ENCODE measurements at places on chromosomes 1 and 21. TPM values are rescaled to one million over a fixed set of nuclear protein-coding genes. Genes with fewer than 3 reads are reported as not detected.

Gene F5
- total RNA-seq: 1.2 TPM

DNA sequence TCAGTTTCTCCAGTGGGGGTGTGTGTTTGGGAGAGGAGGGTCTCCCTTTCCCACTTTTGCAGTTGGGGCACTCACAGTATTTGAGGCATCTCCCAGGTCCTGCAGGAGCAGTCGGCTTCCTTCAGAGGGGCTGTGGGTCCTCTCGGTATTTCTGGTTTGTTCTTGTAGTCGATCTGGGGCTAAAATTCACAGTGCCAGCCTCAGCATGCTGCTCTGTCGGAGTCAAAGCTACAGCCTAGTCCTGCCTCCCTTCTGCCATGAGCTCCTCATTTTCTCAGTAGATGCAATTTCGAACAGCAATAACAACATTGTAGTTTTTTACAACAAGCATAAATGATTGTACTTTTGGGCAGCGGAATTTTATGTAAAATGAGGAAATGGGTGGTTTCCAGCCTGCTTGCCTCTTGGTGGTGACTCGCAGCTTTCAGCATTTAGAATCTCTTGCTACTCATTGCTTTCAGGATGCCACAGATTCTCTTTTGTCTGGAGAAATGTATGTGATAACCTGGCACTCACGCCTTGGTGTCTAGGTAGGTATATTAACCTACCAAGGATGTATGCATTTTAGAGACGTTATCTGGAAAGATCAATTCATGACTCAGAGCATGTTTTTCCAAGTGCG is 82.4 kb upstream of the C21orf91 start:
- DNase-seq: no peak

- peak; percentile 87 for DNase-seq
Measured at GRCh38 chr1:6962996-6963911, 178.0 kb downstream of the CAMTA1 start.

Gene OR14K1
- total RNA-seq: not detected

Gene LORICRIN
- total RNA-seq: not detected

DNA sequence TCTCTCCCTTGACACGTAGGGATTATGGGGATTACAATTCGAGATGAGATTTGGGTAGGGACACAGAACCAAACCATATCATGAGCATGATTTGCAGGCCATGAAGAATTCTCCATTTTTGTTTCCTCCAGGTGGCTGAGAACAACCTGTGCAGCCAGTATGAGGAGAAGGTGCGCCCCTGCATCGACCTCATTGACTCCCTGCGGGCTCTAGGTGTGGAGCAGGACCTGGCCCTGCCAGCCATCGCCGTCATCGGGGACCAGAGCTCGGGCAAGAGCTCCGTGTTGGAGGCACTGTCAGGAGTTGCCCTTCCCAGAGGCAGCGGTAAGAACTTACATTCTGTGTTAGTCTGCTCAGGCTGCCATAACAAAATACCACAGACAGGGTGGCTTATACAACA is 9.7 kb downstream of the MX1 start:
- no peak for DNase-seq

GRCh38 chr21:37939251-37939650 is 23.0 kb upstream of the KCNJ6 start:
- DNase-seq: peak; percentile 30

Gene SYCP1
- not detected for total RNA-seq

DNA sequence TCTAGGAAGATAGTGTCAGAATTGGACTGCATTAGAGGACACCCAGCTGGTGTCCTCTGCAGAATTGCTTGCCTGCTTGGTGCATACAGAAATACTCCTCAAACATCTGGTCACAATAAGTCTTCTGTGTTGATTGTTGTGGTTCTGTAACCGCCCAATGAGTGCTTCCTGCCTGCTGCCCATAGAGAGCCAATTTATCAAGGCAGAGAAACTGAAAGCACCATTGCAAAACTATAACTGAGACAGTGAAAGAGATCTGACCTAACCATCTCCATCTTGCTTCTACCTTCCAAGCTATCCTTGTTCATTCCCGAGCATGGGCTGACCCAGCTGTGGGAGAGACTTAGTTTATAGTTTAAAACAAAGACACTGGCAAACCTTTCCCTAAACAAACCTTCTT is 462.4 kb upstream of the RGS18 start:
- DNase-seq: no peak

Gene CLCA1
- 970 TPM for total RNA-seq

- DNase-seq: no peak
Measured at GRCh38 chr1:11500881-11501280, 21.9 kb downstream of the DISP3 start.

- no peak for DNase-seq
Measured at GRCh38 chr1:10989095-10989494, 23.4 kb upstream of the TARDBP start.

Gene CR1
- 0.76 TPM for total RNA-seq

- no peak for DNase-seq
Measured at GRCh38 chr1:98704474-98704873, 43.0 kb downstream of the SNX7 start.

DNA sequence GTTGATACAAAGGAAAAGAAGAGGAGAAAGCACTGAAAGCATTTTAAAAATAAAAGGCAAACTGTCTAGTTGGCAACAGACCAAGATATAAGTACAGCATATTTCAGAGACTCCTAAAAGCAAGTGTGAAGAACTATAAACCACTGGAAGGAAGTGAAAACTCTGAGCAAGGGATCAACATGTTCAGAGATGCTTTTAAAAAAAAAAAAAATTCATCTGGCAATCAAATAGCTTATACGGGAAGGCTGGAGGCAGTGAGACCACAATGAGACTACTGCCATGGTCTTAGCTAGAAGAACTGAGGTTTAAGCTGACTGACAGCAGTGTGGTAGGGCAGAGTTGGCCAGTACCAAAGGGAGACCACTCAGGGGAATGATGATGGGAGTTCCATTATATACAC is 124.3 kb downstream of the VAV3 start:
- no peak for DNase-seq

Gene TFF2
- 0.98 TPM for total RNA-seq

- no peak for DNase-seq
Measured at GRCh38 chr1:64171797-64172281, 31.6 kb upstream of the UBE2U start.

GRCh38 chr1:175131095-175131494 is 61.5 kb downstream of the KIAA0040 start:
- DNase-seq: no peak

DNA sequence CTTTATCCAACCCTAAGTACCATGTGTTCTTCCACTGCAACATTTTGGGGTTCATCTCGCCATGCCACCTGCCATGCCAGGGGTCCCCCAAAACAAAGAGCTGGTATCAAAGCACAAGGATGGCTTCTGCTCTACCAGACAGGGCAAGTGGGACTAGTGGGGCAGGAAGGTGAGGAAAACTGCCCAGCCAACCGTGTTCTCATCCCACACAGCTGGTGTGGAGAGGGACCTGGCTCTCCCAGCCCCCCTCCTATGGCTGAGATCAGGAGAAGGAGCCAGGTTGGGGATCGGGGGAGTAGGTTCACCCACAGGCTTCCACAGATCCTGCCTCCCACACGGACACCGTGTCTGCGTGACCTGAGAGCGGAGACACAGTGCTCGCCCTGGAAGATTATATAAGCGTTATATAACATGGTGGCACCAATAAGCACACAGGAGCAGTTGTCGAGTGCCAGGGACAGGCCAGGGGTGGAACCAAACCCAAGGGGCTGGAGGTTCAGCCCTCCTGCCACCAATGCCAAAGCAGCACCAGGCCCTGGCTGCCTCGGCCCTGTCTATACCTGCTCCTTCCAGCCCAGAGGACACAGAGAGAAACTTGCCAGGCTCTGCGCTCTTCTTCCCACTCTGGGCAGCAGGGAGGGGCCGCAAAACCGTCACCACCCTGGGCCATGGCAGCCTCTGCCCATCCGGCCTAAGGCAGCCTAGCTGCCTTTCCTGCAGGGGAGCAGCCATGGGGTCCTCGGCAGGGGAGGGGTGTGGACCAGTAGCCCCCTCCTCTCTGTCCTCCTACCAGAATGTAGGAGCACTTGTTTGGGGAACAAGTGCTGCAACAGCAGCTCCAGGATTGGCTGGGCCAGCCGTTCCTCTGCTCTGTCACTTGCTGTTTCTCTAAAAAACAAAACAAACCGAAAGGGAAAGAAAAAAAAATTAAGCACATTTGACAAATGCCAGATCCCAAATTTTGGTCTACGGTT is 43.5 kb downstream of the CD34 start:
- DNase-seq: peak; percentile 43

Gene FAM3B
- 1.2 TPM for total RNA-seq

DNA sequence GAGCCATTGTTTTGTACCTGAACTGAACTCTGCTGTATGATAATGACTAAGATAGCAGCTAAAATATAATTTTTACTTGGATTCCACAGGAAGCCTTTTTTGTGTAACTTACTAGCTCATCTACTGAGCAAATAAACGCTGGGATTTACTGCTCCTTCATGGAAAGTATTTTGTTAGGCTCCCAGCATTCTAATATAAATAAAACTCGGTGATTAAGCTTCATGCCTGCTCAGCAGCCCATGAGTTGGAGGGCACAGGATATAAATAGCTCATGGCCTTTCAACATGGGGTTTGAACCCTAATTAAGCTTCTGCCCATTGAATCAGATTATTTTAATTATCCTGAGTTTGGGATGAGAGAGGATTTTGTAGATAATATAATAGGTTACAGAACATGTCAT is 180.0 kb downstream of the PCP4 start:
- DNase-seq: no peak

DNA sequence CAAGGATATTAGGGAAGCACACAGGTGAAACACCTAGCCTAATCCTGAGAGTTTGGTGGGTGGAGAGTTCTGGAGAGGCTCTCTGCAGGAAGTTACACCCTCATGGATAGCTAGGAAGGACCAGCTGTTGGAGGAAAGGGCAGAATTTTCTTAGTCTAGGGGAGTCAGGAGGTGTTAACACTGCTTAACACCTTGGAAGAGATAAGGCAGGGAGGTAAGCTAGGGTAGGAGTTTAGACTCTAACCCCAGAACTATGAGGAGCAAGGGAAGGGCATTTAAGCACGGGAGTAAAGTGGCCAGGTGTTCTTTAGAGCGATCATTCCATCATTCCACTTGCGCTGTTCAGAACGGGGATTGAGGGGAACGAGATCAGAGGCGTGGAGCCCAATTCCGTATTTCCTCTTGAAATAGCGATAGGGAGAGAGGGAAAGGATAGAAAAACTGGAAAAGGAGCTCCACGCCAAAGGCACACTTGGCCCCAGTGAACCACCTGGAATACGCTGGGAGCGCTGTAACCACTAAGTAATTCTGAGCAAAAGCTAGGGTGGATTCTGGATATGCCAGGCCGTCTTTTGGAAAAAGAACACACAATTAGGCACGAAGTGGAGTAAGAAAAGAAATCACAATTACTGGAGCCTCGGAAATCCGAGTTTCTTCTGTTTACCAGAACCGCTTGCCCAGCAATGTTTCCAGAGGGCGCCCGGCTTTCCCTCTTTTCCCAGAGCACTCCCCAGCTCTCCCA is 1.5 kb upstream of the GPR137B start:
- DNase-seq: no peak

DNA sequence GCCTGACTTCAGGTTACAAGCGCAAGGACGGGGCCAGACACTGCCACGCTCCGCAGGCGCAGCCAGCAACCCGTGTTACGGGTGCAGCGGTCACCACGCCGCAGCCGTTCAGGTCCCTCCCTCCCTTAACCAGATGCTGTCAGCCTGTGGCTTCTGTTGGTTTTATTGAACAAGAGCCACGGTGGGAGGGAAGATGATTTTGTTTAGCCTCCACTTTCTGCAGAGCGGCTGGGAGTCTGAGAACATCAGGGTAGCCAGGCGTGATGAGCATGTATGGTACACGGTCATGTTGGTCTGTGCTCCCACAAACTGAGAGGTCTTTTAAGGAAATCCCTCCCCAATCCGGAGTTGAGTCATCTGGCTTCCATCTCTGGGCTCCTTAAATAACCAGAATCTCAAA is 18.5 kb upstream of the ADARB1 start:
- DNase-seq: no peak

GRCh38 chr1:234746798-234747196 is 136.8 kb upstream of the IRF2BP2 start:
- no peak for DNase-seq

Gene CITED4
- 5.8 TPM for total RNA-seq

Gene SPRR1B
- not detected for total RNA-seq

GRCh38 chr1:244303610-244303969 is 148.1 kb downstream of the ADSS2 start:
- no peak for DNase-seq

DNA sequence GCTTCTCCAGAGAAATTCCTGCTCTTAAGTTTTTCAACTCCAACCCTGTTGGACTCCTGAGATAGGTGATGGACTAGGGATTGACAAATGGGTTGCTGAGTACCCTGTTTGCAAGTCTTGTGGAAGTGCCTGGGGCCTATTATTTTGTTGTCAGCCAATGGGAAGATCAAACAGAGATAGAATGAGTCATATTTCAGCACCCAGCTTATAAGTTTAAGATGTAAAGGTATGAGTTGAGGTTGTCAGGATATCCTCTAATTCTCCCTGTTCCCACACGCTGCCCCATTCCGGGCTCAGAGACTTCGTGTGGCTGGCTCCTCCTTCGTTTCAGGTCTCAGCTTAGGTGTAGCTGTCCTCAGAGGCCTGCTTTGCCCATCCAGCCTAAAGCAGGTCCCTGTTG is 91.8 kb downstream of the CENPF start:
- no peak for DNase-seq

Gene PDPN
- 4.1 TPM for total RNA-seq

DNA sequence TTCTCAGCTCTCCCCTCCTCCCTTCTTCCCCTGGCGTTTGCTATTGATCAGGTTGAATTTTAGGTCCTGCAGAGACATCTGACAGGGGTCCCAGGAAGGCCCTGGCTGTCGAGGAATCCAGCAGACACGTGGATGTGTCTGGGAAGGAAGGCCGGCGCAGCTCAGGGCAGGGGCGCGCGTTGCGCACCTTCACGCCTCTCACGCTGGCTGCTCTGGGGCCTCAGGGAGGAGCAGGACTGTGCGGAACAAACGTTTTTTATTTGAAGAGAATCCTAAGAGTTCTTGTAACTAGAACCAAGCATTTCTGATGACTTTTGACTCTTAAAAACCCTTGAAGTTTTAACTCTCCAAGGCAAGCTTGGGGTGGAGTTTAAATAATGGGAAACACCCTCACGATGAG is 54.2 kb downstream of the SLC37A1 start:
- DNase-seq: peak; percentile 6

Gene HAPLN2
- total RNA-seq: not detected

Gene EPHA10
- total RNA-seq: 49.2 TPM

DNA sequence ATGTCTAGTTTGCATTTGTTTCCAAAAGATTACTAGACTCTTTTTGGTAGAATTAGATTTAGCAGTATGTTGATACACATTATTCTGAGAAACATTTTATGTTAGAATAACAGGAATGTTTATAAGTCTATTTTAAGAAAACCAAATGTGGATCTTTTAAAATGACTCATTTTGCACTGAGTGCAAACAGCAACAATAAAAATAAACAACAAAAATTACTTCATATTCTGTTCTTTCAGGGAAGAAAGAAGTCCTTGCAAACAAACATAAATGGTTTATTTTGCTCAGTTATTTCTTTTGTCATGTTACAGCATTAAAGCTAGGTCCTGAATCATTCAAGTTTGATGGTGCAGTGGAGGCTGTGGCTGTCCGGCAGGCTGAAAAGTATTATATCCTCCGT is 106.8 kb upstream of the TENT5C start:
- no peak for DNase-seq

Data from left colon (tissue), 2 donors.